ENCODE measurements at places on chromosomes 16 and 17.

DNA sequence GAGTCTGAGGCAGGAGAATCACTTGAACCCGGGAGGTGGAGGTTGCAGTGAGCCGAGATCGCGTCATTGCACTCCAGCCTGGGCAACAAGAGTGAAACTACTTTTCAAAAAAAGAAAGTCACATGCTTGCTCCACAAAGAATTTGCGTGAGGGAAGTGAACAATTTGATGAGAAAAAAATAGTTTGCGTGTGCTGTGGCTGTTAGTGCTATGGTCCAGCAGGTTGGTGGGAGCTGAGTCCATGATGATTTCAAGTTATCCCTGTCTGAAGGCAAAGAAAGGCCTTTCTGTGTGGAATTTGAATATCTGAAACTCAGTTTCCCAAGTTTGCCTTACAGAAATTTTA is 21.0 kb downstream of the PRCD start:
- no peak for DNase-seq

DNA sequence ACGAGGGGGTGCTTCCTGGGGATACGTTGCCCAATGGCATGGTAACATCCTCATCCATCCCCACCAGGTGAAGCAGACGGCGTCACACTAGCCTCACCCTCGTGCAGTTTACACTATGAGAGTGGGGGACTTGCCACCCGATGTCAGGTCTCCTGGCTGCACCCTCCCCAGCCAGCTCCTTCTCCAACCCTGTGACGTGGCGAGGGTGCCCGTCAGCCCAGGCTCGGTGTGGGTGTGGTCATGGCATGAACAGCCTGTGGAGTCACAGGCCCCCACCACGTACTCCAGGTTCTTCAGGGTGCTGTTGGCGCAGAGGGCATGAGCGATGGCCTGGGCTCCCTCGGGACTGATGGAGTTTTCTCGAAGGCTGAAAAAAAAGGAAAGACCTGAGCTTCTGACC is 28.3 kb downstream of the NLRC3 start:
- no peak for DNase-seq

- DNase-seq = no peak
Measured at GRCh38 chr16:84360170-84360569, 8.2 kb upstream of the ATP2C2 start.

- DNase-seq = no peak
Measured at GRCh38 chr16:66211651-66212050, 154.8 kb upstream of the CDH5 start.

DNA sequence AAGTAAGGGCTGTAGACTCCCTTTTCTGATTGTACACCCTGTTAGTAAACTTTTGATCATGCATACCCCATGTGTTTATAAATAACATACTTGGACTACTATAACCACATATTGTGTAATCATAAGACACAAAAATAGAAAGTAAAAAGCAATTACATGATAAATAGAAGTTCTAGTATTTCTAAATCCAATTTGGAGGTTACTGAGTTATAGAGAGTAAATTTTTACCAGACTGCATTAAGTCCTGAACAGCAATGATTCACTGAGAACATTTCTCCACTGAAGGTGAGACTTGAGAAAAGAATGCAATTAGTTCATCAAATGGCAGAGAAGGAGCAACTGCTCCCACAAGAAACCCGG is 7.7 kb upstream of the TBKBP1 start:
- DNase-seq = no peak

DNA sequence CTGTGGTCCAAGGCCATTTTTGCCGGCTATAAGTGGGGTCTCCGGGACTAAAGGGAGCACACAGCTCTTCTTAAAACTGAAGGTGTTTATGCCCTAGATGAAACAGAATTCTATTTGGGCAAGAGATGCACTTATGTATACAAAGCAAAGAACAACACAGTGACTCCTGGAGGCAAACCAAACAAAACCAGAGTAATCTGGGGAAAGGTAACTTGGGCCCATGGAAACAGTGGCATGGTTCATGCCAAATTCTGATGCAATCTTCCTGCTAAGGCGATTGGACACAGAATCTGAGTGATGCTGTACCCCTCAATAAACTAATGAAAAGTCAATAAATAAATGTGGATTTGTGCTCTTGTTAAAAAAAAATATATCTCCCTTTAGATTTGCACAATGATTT is 20.2 kb upstream of the SHISA9 start:
- DNase-seq = no peak

- peak; percentile 87 for DNase-seq
Measured at GRCh38 chr17:50203086-50203485, 1.7 kb upstream of the COL1A1 start.

Data from left forelimb (tissue), 1 donor.